ENCODE measurements at places on chromosomes 1 and 21. TPM values are rescaled to one million over a fixed set of nuclear protein-coding genes. Genes with fewer than 3 reads are reported as not detected.

CLEC20A gene
- not detected for total RNA-seq

PADI3 gene
- not detected for total RNA-seq

WNT3A gene
- total RNA-seq = not detected

WNT4 gene
- total RNA-seq = 0.39 TPM

TNFRSF18 gene
- total RNA-seq = 0.26 TPM

PHC2 gene
- 73.7 TPM for total RNA-seq

DNA sequence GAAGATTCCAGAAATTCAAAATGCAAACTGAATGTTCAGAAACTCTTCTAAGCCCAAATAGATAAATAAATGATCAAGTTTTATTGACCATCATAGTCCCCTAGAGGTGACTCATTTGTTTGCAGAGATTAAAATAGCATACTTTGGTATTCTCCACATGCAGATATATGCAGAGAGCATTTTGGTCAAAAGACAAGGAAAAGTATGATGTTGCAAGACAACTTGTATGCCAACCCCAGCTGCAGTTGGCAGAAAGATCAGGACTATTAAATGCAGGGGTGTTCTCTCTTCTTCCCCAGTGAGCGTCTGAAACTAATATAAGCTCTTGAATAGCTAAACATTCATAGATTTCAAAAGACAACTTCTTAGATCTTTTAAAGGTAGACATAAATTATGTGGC is 404.9 kb downstream of the LTN1 start:
- DNase-seq = no peak

DNA sequence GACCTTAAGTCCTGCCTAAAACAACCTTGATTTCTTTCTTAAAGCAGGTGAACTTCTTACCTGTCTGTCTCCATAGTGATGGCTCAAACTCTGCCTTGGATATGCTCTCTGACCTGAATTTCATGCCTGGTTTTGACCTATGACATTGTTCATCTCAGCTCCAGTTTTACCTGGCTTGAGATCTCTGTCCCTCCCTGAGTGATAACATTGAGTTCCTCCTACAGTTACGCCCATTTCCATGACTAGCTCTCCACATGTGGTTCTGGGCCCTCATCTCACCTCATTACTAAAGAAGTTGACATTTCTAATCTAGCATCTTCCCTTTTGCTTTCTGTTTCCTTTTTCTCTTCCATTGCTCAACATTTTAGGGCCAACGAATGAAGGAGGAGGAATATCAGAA is 233.1 kb downstream of the HHIPL2 start:
- DNase-seq = no peak

DNA sequence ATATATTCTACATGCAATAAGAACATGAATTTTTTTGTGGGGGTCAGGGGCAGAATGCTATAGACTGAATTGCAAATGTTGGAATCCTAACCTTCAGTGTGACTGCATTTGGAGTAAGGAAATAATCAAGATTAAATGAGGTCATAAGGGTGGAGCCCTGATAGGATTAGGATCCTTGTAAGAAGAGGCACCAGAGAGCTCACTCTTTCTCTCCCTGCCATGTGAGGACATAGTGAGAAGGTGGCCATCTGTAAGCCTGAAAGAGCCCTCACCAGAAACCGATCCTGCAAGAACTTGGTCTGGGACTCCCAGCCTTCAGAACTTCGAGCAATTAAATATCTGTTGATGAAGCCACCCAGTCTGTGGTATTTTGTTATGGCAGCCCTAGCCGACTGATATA is 70.3 kb upstream of the SOX13 start:
- DNase-seq = no peak

DNA sequence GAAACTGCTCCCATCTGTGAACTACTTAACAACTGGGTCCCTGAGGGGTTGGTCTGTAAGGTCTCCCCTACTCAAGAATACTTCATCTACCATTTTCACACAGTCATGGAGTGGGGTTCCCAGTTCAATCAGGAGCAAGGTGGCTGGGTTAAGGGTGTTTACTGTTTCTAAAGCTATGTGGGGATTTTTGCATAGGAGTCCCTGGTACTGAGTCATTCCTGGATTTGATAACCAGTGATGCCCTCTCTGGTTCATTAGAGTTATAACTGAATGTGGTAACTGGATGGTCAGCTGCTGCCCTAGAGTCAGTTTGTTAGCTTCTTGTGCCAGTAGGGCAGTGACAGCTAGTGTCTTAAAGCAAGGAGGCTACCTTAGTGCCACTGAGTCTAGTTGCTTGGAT is 29.4 kb upstream of the KCNJ15 start:
- DNase-seq = no peak

GRCh38 chr1:157748262-157748817 is 28.6 kb downstream of the FCRL2 start:
- DNase-seq = no peak

DNA sequence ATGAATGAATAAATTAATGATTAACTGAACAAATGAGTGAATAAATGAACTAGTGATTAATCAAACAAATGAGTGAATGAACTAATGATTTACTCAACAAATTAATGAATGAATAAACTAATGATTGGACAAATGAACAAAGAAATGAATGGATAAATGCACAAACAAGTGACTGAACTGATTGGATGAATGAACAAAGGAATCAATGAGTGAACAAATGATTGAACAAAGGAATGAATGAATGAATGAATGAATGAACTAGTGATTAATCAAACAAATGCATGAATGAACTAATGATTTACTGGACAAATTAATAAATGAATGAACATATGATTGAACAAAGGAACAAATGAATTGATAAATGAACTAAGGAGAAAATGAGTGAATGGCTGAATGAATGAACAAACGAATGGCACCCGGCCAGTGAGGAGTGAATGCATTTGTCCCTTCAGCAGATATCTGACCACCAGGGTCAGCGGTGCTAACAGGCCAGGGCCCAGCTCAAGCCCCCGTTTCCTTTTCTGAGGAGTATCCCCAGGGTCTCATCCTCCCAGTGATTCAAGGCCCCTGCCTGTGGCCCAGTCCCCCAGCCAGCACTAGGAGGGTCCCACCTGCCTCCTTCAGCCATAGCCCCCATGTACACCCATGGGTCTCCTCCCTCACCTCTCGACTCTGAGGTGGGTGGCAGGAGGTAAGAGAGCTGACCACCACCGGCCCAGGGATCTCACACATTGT is 49.9 kb downstream of the WNT9A start:
- DNase-seq = no peak

- no peak for DNase-seq
Observed at GRCh38 chr21:24076179-24076578, 1531.1 kb downstream of the MRPL39 start.
